Neuronal stem cell (in vitro differentiated cells): ENCODE measurements at places on chromosomes 3 and 15.

DNA sequence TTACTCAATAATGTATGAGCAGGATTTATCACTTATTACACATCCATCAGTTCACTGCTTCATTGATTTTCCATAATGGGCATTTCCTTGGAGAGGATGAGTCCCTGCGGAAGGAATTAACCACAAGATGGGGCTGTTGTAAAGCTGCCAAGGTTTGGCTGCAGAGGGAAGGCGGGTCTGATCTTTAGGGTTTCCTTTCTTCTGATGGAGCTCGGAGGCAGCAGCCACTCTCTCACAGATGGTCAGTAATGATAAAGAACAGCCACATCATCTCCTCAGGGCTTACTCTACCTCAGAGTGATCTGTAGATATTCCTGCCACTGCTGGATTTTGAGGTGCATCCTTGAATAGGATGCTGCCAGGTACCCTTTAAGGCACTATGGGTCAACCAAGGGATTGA lies 115.2 kb downstream of the USP13 start:
- DNase-seq = peak; percentile 37

GRCh38 chr3:179182902-179183301 lies 34.7 kb downstream of the PIK3CA start:
- no peak for DNase-seq

- no peak for DNase-seq
These were observed 193.4 kb downstream of the PDZRN3 start for GRCh38 chr3:73431183-73431900.

GRCh38 chr3:195443391-195443989 lies 670 bp upstream of the ACAP2 start:
- DNase-seq = no peak

- DNase-seq = no peak
These were observed 170.1 kb downstream of the IL5RA start for GRCh38 chr3:2940062-2940461.

GRCh38 chr3:43786526-43787305 lies 96.0 kb downstream of the ABHD5 start:
- DNase-seq = no peak

GRCh38 chr15:61106044-61106834 lies 122.9 kb downstream of the RORA start:
- DNase-seq = no peak

DNA sequence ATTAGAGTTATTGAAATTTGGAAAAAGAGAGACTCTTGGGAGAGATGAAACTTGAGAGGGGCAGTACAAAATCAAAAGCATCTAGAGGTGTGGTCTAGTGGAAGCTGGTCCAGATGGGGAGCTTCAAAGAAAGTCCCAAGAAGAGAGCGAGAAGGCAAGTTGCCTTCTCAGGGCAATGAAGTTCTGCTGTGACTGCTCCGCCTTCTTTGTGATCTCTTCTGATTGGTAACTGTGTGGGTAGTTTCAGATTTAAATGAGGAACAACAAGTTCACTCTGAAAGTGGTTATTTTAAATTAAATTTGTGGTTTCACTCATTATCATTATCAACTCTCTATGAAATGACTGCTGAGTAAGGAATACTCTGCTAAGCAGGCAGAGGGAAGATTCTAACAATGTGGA lies 233.3 kb downstream of the NLGN1 start:
- no peak for DNase-seq

- DNase-seq = no peak
These were observed 57.5 kb upstream of the KLF13 start for GRCh38 chr15:31268911-31269784.

GRCh38 chr3:147653367-147653923 lies 244.3 kb downstream of the ZIC1 start:
- no peak for DNase-seq

- no peak for DNase-seq
These were observed 98.6 kb downstream of the ZIC1 start for GRCh38 chr3:147507638-147508286.

DNA sequence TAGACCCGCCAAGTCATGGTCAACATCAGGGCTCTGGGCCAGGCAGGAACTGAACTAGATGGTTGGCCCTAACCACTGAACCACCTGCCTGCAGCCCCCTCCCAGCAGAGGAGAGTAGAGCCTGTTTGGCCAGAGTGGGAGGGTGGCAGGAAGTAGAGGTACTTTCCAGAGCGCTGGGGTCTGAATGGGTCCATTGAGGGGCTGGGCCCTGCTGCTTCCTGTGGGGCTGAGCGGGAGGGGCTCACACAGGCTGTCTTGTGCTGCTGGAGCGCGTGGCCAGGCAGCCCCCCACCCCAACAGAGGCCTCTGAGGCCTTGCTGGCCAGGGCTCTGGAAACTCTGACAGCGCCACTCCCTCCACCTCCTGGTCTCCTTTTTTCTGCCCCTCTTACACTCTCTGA lies 17.4 kb downstream of the CSPG4 start:
- no peak for DNase-seq

GRCh38 chr15:38743147-38743546 lies 178.5 kb upstream of the RASGRP1 start:
- DNase-seq = no peak

GRCh38 chr3:196821806-196822355 lies 45.8 kb upstream of the SENP5 start:
- no peak for DNase-seq

DNA sequence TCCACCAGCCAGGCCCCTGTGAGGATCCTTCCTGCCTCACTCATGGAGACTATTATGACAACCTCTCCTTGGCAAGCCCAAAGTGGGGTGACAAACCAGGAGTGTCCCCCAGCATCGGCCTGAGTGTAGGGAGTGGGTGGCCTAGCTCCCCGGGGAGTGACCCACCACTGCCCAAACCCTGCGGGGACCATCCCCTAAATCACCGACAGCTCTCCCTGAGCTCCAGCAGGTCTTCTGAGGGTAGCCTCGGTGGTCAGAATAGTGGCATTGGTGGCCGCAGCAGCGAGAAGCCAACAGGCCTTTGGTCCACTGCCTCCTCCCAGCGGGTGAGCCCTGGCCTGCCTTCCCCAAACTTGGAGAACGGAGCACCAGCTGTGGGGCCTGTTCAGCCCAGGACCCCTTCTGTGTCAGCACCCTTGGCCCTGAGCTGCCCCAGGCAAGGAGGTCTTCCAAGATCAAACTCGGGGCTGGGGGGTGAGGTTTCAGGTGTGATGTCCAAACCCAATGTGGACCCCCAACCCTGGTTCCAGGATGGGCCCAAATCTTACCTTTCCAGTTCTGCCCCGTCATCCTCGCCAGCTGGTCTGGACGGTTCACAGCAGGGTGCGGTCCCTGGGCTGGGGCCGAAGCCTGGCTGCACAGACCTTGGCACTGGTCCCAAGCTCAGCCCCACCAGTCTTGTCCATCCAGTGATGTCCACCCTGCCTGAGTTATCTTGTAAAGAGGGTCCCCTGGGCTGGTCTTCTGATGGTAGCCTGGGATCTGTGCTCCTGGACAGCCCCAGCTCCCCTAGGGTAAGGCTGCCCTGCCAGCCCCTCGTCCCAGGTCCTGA lies 1.0 kb downstream of the LIMD1 start:
- DNase-seq = no peak

GRCh38 chr3:72549761-72550581 lies 298.3 kb downstream of the SHQ1 start:
- no peak for DNase-seq

DNA sequence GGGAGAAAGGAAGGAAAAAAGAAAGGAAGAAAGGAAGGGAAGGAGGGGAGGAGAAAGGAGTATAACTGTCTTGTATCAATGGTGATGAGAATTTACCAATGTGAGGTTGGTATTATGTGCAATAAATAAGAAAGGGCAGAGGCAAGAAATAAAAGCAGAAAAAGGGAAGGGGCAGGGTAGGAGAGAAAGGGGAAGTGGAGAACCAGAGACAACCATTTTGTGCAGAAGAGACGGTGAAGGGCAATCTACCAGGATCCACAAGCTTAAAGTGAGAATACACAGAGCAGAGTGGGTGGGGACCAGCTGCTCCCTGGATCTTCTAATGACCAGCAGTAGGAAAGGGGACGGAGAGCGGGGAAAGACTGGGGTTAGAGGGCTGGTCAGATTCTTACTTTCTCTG lies 106.9 kb upstream of the SLCO2A1 start:
- no peak for DNase-seq

DNA sequence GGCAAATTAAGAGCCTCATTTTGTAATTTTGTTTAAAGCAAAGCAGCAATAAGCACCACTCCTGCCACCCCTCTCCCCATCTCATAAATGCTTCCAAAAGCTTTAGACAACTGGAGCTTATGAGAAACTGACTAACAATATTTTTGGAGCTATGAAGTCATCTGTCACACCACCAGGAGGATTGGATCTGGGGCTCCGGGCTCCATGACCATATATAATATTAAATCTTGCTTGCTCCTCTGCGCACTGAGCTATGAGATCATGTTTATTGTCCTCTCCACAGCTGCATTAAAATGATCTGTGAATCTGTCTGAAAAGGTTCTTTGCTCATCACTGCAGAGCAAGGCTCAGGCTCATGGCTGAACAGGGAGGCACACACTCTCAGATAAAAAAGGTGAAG lies 323.7 kb downstream of the ZNF621 start:
- no peak for DNase-seq

GRCh38 chr3:129268396-129268795 lies 10.3 kb upstream of the HMCES start:
- no peak for DNase-seq

DNA sequence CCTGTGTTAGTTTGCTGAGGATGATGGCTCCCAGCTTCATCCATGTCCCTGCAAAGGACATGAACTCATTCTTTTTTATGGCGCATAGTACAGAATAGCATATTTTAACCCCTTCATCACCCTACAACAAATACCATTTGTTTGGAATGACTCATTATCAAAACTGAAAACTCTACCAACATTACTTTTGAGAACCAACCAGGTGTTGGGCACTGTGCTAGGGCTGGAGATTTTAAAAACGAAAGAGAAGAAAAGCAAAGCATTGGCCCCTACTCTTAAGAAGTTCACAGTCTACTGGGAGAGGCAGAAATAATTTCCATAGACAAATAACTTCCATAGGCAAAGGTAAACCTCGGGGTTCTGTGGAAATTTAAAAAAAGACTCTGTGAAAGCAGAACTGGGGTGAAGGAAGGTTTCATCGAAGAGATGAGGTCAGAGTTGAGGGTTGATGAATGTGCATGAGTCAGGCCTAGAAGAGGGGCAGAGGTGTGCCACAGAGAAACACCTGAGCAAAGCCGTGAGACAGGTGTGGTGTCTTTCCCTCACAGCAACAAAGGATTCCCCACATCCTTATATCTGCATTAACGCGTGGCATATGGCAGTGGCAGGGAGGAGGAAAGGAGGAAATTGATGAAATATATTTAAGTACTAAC lies 51.0 kb downstream of the MCF2L2 start:
- DNase-seq = no peak

- DNase-seq = no peak
These were observed 660.9 kb upstream of the CBLB start for GRCh38 chr3:106529738-106530137.
